NCI-H774 (cell line): ENCODE measurements at places on chromosomes 4 and X.

DNA sequence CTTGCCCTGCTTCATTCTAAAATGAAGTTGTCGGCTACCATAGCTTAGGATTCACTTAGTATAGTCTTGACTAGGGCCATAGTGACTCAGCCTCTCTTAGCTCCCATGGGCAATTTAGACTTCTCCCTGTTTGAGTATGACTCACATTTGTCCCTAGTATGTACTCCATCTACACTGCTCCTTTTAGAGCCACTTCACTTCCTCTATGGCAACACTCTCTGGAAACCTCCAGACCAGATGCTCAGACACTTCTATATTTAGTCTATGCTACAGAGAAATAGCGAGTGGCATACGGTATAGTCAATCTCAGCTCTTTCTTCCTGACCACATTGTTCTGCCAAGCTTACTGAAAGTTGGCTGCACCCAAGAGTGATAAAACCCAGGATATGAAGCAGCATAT lies 11.2 kb downstream of the MEPE start:
- no peak for DNase-seq

DNA sequence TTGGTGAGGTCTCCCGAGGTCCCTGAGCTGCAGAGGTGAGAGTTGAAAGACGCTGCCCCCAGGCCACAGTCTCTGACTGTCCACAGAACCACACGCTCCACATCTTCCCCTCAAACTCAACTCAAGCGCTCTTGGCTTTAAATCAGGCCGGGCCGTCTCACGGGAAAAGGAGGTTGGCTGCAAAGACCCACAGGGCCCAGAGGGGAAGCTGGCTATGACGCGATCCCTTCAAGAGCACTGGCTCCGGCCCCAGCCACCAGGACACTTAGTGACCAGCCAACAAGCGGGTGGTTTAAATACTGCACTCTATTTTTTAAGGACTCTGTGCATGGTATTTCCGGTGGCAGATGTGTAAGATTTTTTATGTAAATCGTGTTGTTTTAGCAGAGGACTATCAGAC lies 19.9 kb downstream of the LRPAP1 start:
- no peak for DNase-seq

DNA sequence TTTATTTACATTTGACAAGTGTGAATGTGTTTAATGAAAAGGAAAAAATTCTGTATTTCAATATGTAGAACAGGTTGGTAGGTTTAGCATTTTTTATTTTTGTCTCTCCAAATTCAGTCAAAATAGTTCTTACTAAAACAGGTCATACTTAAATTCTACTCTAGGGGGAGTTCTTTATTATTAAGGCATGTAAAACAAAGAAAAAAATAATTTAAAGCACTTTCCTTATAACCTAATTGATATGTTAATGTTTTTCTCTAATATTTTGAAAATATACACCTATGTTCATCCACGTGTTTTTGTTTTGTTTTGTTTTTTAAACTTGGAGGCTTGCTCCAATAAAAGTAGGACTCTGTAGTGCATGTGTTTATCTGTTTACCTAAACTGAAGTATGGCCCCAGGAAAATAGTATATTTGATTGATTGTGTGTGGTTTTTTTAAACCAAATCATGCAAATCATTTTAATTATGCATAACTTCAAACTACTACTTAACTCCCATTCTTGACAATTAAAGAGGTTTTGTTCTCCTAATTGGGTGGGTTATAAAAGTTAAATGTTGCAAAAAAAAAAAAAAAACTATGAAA lies 562.7 kb downstream of the RPA4 start:
- no peak for DNase-seq

DNA sequence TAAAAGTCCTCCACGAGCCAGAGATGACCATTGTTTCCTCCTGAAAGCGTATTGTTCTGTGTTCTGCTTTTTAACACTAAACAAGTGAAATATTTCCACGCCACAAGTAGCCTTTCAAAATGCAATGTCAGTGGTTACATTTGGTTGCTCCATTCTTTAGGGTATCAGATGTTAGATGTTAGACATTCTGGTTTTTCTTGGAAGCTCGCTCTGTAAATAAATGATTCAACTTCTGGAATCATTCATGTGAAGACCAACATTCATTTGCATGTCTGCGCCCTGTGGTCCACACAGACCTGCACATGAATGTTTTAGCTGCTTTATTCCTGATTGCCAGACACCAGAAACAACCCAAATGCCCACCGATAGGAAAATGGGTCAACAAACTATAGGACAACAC lies 38.0 kb upstream of the HELT start:
- DNase-seq: no peak

- DNase-seq: no peak
These were observed 154.2 kb downstream of the FHIP1A start for GRCh38 chr4:151563194-151563593.

- no peak for DNase-seq
These were observed 245.1 kb upstream of the ETNPPL start for GRCh38 chr4:109007976-109008375.

- DNase-seq: no peak
These were observed 34.4 kb upstream of the ACSL1 start for GRCh38 chr4:184860018-184860779.

DNA sequence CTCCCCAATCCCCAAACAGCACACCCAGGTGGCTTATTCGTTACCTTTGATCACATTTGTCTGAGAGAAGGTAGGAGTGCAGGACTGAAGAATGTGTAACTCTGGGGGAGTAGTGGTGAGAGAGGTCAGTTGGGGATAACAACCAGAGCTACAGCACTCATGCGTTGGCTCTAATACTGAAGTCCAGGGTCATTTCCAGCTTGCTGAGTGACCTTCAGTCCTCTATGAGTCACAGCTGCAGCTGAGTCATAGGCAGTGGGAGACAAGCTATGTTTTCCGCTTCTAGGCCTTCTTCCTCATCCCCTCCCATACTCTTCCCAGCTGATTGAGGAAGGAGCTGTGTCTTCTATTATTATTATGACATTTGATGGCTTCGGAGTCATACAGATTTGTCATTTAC lies 31.6 kb upstream of the CT47C1 start:
- no peak for DNase-seq
